ENCODE measurements at places on chromosomes 6 and 20.

- no peak for DNase-seq
Measured at GRCh38 chr6:122042960-122043735, 356.3 kb upstream of the HSF2 start.

DNA sequence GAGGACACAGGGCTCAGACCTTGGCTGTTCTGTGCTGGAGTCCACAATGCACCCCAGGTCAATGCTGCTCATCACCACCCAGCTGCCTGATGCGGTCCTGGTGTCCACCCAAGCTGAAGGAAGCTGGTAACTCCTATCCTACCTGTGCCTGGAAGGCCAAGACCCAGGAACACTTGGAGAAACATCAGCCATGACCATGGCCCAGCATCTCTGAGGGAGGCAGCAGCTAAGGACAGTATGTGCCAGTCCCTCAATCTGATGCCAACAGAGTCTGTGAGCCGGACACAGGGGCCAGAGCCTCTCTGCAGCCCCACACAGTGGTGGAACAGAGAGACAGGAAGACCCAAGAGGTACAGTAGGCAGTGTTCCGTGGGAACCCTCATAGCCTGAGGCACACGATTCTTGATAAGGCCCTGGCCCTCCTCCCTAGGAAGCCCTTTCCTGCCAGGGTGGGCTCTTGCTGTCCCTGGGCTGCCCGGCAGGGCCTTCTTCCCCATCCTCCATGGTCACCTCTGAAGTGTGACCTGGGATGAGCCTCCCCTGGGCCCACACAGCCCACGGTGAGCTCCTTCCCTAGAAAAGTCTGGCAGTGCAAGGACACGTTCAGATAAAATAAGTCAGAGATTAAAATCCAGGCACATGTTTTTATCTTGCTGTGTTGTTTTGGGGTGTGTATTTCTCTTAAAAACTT lies 170.7 kb downstream of the THBS2 start:
- no peak for DNase-seq

DNA sequence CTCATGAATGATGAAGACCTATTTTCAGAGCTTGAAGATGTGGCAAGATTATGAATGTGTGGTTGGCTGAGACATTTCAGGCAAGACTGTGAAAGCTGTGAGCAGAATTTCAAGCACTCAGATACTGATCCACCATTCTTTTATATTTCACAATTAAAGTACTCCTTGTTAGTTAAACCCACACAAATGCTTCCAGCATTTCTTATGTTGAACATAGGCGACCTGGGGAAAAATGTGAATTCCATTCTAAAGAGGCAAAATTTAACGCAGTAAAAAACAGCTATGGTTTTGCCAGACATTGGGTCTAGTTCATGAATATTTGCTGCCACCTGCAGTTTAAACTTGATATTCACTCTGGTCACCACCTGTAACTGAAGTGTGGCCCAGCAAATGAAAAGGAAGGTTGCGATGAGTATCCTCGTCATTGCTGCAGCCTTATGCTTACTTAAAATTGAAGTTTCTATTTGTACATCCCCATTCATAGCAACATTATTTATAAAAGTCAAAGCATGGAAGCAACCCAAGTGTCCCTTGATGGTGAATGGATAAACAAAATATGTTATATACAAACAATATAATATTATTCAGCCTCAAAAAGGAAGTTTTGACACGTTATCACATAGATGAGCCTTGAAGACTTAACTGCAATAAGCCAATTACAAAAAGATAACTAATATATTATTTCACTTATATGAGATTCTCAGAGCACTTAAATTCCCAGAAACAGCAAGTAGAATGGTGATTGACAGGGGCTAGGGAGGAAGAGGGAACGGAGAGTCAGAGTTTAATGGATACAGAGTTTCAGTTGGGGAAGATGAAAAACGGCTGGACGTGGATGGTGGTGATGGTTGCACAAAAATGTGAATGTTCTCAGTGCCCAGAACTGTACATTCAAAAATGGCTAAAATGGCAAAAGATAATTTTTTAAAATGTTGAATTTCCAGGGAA lies 32.4 kb upstream of the FAM184A start:
- peak; percentile 83 for DNase-seq

- DNase-seq = no peak
Measured at GRCh38 chr20:54601831-54602515, 126.6 kb downstream of the DOK5 start.

DNA sequence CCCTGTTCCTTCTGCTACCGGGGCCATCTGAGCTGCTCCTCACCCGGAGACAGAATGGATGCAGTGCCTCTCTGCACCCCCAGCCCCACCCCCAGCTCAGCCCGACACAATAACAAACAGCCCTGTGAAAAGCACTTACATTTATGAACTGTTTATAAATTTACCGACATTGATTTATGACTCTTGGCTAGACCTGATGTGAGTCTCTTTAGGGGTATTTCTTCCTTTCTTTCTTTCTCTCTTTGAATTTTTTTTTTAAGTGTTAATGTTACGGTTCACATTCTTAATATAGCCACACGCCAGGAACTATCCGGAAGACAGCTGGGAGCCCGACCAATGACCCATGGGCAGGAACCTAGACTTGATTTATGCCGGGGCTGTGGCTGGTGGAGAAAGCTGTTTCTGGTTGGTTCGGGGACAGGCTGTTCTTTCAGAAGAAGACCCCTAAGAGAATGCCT lies 266.3 kb downstream of the CDC5L start:
- DNase-seq = no peak

DNA sequence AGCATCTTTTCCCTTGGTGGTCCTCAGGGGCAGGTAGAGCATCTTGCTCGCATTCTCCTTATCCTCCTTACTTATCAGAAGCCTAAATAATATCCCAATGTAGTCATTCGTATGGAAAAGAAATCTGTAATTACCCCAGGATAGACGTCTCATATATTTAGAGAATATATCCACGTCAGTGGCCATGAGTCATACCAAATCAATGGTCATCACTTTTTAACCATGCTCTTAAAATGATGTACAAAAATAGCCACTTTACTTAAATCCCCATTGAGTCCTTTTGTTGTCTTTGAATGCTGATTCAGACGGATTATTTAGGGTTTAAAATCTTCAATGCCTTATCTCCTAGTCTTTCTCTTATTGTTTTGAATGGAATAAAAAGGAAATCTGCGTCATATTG lies 231.7 kb upstream of the STXBP5 start:
- DNase-seq = no peak

GRCh38 chr20:23050847-23051627 lies 1.6 kb upstream of the THBD start:
- DNase-seq = peak; percentile 92

DNA sequence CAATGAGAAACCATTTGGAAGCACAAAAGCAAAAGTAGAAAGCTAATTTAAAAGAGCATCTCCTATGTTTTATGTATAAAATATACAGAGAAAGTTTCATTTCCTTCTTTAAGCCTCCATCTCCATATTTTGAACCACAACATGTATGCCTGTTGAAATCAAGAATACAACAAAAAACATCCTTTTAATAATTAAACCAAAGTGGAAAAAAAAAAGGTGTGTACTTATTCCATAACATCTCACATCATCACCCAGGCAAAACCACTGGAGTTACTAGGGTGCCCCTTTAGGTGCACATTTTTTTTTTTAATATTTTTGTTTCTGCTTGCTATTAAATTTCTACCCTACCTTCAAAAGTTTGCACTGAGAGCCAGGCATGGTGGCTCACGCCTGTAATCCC lies 43.0 kb downstream of the EDN1 start:
- DNase-seq = no peak

DNA sequence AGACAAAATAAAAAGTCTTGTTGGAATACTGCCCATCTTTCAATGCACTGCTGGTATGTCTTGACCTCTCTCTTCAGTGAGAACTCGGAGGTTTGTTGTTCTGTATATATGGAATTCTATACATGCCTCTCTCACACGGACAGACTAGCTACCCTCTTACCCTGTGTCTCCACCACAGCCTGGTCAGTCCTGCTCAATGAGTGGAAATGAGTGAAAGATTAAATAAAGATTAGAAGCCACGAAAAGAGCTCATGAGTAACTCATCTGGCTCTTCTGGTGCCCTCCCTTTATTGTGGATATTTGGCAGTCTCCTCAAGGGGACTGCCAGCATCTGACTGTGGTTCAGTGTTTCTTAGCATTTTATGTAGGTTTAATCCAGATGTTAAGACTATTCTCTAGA lies 262.8 kb upstream of the MAP3K7 start:
- no peak for DNase-seq

- no peak for DNase-seq
Measured at GRCh38 chr20:24825591-24825990, 123.5 kb upstream of the CST7 start.

GRCh38 chr20:38894091-38894847 lies 31.9 kb upstream of the FAM83D start:
- no peak for DNase-seq

GRCh38 chr6:109236115-109237076 lies 141.1 kb downstream of the CEP57L1 start:
- DNase-seq = no peak

GRCh38 chr6:119076576-119077390 lies 1.7 kb downstream of the FAM184A start:
- DNase-seq = no peak

GRCh38 chr6:156779206-156780094 lies 2.3 kb downstream of the ARID1B start:
- no peak for DNase-seq

DNA sequence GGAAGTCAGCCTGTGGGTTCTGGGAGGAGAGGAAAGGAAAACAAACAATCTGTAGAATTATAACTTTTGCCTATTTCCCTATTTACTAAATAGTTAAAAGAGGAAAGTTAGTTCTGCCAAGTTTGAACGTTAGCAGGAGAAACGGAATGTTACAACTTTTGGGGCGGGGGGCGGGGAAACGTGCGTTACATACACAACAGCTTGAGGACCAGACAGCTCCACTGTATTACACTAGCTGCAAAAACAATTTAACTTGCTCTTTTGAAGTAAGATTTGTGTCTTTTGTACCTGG lies 498 bp upstream of the PRDM1 start:
- no peak for DNase-seq

DNA sequence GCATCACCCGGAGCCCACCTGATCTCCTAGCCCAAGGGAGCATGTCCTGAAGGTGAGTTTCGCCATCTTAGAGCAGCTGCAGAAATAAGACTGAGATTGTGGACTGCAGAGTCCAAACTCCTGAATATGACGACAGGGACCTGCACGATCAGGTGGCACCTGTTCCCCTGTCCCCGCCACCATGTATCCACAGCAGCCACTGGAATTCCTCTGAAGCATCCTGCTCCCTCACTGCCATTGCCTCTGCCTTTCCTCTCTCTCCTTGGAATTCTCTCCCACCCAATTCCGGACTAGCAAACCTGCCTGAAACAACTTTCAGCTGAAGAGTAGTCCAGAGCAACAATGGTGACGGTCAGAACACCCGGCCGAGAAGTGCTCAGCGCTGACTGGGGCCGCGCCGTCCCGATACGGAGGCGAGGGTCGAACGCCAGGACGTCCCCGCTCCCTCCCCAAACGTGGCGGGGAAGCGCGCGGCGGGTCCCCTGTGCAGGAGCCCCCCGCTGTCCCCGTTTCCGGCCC lies 694 bp upstream of the FAM120B start:
- no peak for DNase-seq

DNA sequence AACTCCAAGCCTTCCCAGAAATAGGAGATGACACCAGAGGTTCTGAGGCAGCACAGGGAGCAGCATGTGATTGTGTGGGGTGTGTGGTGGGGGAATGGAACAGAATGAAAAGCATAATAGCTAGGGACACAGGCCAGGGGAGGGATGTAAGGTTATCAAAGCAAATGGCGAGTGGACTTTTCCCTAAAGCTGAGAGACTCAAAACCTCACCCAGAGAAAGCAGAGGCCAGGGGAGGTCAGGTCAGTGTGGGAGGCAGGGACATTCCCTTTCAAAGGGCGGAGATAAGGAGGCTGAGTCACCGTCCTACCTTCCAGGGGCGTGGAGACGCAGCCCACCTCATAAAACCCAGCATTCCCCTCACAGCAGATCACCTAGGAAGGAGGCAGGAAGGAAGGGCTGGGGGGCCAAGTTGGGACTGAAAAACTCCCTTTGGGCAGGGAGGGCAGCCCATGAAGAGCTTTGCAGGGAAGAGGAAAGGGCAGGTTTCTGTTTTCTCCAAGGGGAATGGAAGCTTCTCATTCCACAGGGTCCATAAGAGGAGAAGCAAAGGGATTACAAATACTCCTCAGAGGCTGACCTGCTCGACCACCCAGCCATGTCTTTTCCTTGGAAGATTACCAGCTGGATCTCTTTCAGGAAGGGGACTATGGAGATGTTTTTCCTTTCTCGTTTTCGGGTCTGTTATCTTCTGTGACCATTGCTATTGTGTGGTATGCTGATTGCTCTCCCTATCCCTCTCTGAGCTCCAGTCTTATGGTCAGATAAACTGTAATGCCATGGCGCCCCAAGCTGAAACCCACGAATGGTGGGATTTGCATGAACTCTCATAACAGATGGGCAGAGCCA lies 9.6 kb upstream of the LY6G5C start:
- DNase-seq = no peak

- DNase-seq = no peak
Measured at GRCh38 chr6:43819958-43820357, 49.9 kb downstream of the VEGFA start.

- DNase-seq = no peak
Measured at GRCh38 chr6:105620878-105621277, 218.0 kb upstream of the PREP start.

DNA sequence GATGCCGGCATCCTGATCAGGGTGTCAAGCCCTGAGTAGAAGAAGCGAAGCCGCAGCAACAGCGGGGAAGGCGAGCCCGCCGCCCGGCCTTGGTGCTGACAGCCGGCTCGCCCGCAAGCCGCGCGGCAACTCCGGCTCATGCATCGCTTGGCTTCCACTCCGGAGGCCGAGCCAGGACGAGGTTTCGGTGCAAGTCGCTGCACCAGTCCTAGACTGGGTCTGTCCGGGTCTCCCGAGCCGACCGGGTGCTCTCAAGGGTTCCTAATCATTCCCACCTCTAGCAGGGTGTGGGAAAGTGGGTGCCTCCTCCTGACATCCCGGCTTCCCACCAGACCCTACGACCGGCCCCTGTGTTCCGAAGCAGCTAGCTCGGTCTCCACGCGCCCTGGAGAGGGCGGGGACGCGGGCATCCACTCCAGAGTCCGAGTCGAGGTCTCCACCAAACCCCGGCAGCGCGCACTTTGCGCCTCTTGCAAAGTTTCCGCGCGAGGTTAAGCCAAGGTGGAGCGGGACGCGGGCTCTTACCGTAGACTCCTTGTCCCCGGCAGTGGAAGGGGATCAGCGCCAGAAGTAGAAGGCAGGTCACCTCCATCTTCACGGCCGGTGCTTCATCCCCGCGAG lies 1.4 kb downstream of the MDGA1 start:
- DNase-seq = no peak

GRCh38 chr20:8918145-8918544 lies 150.7 kb upstream of the PLCB4 start:
- no peak for DNase-seq

- no peak for DNase-seq
Measured at GRCh38 chr20:20450521-20450920, 82.6 kb downstream of the INSM1 start.

GRCh38 chr20:35007413-35007812 lies 51.7 kb downstream of the MYH7B start:
- no peak for DNase-seq
